ENCODE measurements at places on chromosomes 5 and 9.

DNA sequence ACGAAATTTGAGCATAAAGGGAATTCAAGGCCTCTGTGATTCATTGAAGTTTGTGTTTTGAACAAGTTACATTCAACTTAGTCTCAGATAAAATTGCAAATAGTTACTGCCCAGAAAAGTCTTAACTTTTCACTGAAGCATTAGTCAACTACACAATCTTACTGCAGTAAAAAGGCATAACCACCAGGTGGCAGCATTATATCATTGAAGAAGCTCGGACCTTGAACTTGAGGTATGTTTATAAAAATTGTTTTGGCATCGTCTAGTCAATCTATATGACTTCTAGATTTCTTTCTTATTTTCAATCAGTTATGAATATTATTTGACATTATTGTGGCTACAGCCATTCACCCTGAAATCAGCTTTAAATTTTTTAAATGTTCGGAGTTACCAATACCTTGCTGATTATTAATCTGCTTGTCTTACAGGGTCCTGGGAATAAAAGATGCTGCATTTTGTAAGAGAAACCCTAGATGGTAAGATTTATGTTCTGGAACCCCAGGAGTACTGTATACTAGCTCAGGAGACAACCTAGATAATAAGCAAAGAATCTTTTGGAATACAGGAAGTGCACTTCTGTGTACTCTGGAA lies 83.9 kb upstream of the GRAMD2B start:
- peak; percentile 12 for DNase-seq

DNA sequence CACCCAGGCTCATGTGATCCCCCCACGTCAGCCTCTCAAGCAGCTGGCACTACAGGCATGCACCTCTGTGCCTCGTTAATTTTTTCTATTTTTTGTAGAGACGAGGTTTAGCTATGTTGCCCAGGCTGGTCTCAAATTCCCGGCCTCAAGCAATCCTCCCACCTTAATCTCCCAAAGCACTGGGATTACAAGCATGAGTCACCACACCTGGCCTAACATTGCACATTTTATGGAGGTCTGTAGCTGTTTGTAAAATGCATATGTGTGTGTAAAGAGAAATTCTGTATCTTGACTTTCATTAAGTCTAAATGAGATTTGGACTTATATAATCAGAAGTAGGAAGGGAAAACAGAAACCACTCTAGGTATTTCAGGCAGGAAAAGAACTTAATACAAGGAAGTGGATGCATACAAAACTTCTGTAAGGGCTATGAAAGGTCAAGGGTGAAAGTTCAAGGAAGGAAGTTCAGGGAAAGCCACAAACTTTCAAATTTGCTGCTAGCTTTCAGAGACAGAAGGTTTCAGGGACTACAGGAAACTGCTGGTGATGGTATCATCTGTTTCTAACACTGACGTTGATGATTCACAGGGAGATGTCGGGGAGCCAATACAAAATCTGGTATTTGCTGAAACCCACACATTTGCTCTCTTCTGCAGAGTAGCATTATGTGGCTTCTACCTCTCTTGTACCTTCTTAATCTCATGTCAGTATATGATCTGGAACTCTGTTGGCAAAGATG lies 209.4 kb downstream of the PIK3R1 start:
- DNase-seq: no peak

- DNase-seq: no peak
Observed at GRCh38 chr9:132409828-132410528, at the start of gene CFAP77. Gene CFAP77 (plus strand): TSS chr9:132410211. CDS start chr9:132410272, 61 bp downstream.

GRCh38 chr5:68918306-68918705 lies 175.5 kb upstream of the SLC30A5 start:
- DNase-seq: no peak

GRCh38 chr9:111949919-111950318 lies 53.3 kb downstream of the UGCG start:
- DNase-seq: no peak

GRCh38 chr9:13550519-13550918 lies 271.0 kb upstream of the MPDZ start:
- DNase-seq: no peak

- DNase-seq: no peak
Observed at GRCh38 chr5:43358726-43359125, 45.5 kb upstream of the HMGCS1 start.

DNA sequence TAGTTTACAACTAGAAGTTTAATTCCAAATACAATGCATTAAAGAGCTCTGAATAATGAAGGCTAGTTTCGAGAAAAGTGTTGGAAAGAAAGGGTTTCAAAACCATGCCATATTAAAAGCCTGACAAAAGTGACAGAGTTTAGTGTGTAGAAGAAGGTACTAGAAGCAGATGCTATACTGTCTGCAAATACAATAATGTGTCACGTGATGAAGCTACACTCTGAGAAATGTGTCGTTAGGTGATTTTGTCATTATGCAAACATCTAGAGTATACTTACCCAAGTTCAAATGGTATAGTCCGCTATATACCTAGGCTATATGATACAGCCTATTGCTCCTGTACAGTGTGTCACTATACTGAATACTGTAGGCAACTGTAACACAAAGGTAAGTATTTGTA lies 494.1 kb downstream of the TLE1 start:
- no peak for DNase-seq

DNA sequence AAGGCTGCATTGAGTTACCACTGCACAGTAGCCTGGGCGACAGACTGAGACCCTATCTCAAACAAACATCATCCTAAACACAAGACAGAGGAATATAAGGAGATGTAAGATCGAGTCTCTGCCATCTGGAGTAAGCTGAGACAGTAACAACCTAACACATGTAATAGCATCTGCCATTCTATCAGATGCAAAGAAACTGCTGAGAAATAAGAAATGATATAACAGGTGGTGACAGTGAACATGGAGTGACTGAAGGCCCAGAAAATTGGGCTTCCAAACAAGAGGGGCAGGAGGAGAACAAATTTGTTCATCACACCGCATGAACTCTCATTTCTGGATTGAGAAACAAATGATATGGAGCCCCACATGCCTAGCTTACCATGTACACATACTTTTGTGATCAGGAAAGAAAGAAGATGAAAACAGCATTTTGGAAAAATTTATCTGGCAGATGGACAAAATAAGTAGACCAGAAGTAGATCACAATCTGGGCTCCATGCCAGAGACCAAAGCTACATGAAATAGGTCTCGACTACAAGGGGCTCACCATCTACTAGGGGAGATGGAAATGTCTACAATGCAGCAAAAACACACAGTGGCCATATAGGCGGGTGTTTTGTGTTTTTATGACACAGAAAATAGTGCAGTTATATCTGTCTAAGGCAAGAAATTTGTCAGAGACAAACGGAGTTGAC lies 45.5 kb downstream of the ECPAS start:
- DNase-seq: no peak

- no peak for DNase-seq
Observed at GRCh38 chr9:37424686-37425297, 2.3 kb downstream of the GRHPR start.

- DNase-seq: no peak
Observed at GRCh38 chr5:74382123-74382855, 258.2 kb downstream of the ENC1 start.

- no peak for DNase-seq
Observed at GRCh38 chr9:92635760-92636159, 34.2 kb downstream of the IPPK start.

- peak; percentile 64 for DNase-seq
Observed at GRCh38 chr9:124008694-124009530, 2.7 kb upstream of the LHX2 start.

GRCh38 chr5:143235423-143235822 lies 168.1 kb downstream of the NR3C1 start:
- no peak for DNase-seq

DNA sequence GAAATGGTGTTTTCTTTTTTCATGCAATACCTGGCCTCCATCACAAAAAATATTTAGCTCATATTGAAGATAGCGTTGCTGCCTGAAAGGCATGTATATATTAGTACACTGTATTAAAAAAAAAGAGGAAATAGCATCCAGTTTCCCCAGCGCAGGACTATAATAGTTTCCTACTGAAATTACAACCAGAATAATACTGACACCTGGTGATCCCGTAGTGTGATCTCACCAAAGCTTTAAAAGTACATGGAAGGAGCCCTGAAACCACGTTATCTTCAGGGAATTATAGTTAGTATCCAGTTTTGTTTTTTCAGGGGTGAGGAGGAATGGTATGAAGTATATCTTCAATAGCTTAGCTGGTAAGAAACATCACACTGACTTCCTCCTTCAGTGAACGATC lies 264.9 kb downstream of the CD180 start:
- DNase-seq: no peak

DNA sequence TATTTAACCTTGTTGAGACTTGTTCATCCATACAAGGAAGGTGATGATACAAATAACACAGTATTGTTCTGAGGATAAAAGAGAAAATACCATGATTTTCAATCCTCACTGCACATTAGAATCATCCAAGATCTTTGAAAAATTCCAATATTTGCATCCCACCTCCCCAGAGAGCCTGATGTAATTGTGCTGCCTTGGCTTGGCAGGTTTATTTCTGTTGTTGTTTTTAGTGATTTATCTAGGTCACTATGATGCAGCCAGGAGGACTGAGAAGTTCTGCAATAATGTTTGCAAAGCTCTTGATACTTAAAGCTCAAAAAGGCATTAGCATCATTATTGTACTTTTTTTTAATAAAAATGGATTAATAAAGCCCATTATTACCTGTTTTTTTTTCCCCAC lies 67.0 kb upstream of the NMUR2 start:
- no peak for DNase-seq

- no peak for DNase-seq
Observed at GRCh38 chr9:97367729-97368128, 44.2 kb upstream of the TDRD7 start.

- peak; percentile 63 for DNase-seq
Observed at GRCh38 chr5:132500931-132501628, 10.5 kb upstream of the IRF1 start.

DNA sequence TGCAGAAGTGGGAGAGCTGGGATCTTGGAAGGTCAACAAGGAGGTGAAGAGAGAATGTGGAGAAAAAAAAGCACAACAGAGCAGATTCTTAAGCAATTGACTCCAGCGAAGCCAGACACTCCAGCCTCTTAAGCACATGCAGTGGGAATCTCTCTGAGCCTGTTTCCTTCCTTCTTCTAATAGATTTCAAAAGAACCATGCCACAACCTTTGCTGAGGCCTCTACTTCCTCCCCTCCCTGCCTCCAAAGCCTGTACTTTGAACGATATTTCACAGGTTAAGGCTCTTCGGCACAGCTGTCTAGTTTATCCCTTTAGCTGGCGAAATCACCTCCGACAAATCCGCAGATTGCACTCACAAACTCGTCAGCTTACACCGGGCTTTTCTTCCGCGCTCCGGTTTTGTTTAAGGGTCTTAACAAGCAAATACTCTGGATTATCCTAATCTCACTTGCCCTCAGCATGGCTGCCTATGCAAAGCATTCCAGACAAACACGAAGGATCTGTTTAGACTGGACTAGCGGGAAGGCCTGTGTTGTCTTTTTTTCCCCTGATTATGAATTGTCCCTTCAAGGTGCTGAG lies 211.6 kb upstream of the PANK3 start:
- DNase-seq: no peak

DNA sequence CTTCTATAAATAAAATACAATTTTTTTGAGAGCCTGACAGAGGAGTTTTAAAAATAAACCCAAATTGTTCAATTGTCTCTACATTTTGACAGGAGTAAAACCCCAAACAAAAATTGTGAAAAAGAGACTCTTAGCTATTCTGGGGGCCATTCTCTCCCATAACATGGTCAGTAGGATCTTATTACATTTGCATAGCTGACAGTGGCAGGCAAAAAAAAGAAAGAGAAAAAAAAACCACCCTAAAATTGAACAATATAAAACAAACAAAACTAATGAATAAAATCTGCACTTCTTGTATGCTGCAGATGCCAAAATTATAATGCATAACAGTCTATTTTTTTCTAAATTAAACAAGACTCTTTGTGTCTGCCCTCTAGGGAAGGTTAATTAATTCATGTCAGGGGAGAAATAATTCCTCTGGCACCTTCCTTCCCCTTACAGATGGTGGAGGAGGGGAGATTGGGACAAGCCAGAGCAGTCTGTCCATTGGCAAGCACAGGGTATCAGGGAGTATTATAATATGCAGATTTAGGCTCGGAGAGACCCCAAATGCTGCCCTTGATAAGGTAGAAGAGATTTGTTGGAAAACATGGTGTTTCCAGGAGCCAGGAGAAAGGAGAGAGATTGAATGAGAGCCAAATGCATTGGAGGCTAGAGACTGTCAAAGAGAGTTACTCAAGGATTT lies 79.7 kb upstream of the CDH6 start:
- DNase-seq: no peak

DNA sequence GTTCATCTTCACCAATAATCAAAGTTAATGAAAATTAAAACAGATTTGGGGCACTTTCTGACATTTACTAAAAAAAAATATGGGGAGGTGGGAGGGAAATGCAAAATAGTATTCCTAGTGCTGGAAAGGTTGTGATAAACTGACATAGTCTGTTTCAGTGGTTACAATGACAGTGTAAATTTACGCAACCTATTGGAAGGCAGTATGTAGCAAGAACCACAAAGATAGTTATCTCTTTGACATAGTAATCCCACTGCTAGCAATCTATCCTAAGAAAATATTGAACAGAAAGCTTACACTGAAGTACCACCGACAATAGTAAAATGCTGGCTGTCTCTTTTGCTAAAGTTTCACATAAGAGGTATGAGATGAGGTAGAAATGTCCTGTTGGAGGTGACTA lies 15.1 kb upstream of the EPB41L4B start:
- peak; percentile 51 for DNase-seq

DNA sequence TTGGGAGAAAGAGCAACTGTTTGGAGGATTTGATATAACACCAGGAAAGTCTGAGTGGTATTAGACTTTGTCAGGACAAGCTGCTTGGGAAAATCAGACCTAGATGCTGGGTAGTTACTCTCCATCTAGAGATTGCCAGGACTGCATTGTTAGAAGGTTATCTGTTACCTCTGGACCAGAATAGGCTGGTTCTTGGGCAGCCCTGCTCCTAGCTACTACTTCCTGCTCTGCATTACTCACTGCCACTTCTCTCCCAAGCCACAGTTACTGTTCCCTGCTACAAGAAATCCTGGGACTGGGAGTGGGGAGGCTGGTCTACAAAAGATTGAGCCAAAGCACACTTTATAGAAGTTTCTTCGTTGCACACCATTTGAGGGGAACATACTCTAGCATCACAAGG lies 95.5 kb upstream of the KCNN2 start:
- DNase-seq: no peak

- no peak for DNase-seq
Observed at GRCh38 chr9:34499076-34499475, 23.7 kb downstream of the ENHO start.

DNA sequence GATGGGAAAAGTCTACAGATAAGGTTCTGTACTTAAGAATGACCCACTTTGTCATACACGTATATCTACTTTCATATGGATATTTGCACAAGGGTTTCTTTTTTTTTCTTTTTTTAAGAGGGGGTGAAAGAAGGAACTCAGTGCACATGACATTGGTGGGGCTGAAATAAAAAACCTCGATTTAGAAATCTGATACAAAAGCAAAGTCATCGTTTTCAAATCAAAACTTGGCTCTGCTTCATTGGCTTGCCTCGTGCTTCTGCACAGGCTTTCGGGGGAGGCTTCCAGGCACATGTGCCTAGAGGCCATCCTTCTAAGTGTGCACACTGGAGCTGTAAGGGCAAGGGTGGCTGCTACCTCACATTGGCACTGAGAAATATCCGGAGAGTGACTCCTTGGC lies 31.1 kb downstream of the PTTG1 start:
- DNase-seq: no peak

Measured in HuH-7 (cell line).